Activated gamma-delta T cell treated with Interleukin-2 at 50 U/mL for 16 hours (primary cell): ENCODE measurements at places on chromosomes 5 and 9.

- no peak for DNase-seq
Observed at GRCh38 chr5:93573354-93574351, 7.4 kb downstream of the NR2F1-AS1 start.

DNA sequence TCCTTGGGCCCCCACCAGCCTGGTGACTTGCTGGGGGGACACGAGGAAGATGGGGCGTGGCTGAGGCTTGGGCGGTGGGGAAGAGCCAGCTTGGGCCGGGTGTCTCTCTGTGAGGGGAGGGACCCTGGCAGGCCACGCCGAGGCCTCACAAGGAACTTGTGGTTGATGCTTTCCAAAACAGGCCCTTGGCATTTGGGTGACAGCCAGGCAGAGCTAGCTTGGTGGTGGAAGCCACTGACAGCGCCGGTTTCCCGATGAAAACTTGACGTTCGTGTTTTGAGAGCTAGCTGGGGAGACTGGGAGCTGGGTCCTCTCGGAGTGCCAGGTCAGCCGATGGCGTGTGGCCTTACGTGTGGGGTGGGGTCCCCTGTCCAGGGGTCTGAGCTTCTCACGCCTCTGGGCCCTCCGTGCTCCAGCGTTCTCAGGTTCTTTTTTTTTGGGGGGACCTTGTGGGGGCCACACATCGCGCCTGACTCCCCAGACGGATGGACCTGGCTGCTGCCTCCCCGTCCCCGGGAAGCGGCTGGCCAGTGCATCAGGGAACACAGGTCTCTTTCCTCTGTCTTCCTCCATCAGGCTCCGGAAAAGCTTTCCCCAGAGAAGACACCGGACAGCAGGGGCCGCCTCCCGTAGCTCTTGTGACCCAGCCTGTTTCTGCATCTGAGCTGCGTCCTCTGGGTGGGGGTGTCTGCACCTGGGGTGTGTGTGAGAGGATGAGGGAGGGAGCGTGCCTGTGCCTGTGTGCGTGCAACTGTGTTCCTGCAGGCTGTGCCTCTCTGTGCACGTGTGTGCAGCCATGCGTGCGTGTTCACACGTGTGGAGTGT lies 129.3 kb upstream of the LPCAT1 start:
- DNase-seq: no peak

- DNase-seq: no peak
Observed at GRCh38 chr5:173575985-173576384, 40.5 kb downstream of the BOD1 start.

DNA sequence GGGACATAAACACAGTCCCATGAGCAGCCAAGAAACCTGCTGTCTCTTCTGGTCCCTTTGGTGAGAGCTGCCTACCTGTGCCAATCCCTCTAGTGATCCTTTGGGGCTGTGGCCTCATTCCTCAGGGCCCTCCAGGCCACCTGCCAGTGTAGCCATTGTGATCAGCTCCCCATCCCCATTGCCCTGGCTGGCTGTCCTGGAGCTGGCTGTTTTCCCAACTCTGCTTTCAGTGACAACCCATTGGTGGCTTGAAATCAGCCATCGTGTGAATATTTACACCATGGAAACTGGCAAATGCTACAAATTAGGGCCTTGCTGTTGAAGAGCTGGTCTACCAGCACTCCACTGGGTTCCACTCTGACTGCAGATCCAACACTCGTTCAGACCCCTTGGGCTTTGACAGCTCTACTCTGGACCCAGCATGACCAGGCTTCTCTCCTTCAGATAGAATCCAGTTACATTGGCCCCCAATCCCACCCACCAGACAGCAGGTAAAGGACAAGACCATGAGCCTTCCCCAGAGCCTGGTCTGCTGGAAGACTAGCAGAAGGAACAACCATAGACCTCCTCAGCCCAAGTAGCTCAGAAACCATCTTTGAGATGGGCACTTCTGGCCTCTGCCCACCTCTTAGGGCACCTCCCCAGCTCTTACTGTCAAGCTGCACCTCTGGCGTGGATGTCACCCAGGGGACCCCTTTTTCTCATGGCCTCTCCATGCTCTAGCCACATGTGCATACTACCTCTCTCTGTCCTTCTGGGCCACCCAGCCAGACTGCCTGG lies 69.2 kb upstream of the NEK6 start:
- no peak for DNase-seq

DNA sequence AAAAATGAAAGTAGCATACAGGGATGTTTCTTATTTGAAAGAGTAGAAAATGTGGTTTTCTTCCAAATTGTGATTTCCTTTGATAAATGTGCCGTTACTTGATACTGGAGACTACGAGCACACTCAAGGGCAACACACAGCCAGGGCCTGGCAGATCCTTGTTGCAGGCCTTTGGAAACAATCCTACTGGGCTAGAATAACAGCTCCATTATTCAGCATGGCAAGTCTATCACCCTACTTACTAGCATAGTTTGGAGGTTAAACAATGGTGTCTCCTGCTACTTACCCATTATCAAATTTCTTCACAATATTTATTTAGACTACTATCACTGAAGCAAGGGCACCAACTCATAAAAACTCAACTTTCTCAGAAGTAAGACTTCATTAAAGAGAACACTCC lies 140.8 kb upstream of the ZNF608 start:
- DNase-seq: no peak

- no peak for DNase-seq
Observed at GRCh38 chr5:6279607-6280006, 98.7 kb downstream of the MED10 start.

- DNase-seq: no peak
Observed at GRCh38 chr5:127423173-127423798, 94.2 kb upstream of the PRRC1 start.

DNA sequence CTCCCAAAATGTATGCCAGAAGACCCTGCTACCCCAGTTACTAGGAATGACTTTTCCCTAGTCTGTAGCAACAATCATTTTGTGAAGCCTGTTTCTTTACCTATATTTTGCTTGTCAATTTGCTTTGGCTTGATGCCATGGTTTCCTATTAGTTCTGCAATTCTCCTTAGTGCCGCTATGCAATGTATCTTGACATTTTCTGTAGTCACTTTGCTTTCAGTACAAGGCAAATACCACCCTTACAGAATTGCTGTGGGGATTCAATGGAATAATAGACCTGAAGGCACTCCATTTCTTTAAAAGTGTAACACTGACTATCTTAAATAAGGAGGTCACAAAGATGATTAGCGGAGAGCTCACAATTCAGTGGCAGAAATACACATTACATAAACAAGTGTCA lies 291.1 kb downstream of the NR2F1-AS1 start:
- DNase-seq: no peak

DNA sequence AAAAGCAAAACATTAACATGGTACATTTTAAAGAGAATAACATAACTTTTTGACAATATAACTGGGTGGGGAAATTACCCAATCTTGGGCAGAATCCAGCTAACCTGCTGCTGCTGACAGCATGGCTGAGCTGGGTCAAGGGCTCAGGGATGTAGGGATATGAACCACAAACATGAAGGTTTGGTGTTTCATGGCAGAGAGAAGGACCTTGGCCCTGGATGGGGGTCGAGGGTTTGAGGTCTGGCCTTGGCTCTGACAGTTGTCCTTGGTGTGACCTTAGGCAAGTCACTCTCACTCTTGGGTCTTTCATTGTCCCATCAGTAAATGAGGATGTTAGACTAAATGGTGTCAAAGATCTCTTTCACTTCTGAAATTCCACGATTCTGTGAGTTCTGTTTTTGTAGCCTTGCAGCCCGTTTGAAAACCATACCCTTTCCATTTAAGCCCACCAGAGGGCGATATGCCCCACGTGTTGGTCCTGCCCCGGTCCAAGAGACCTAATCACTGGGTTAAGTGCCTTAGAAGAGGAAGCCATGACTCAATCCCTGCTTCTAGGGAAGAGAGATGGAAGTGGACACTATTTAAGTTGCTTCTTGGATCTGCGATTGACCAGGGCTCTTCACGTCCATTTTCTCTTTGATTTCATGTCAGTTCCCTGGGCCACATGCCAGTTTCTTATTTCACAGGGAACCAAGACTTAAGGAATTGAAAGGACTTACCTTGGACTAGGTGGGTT lies 56.8 kb upstream of the TEX48 start:
- peak; percentile 74 for DNase-seq

- no peak for DNase-seq
Observed at GRCh38 chr9:71737455-71737854, 30.9 kb downstream of the CEMIP2 start.

GRCh38 chr5:175357995-175358394 lies 86.0 kb downstream of the DRD1 start:
- no peak for DNase-seq

DNA sequence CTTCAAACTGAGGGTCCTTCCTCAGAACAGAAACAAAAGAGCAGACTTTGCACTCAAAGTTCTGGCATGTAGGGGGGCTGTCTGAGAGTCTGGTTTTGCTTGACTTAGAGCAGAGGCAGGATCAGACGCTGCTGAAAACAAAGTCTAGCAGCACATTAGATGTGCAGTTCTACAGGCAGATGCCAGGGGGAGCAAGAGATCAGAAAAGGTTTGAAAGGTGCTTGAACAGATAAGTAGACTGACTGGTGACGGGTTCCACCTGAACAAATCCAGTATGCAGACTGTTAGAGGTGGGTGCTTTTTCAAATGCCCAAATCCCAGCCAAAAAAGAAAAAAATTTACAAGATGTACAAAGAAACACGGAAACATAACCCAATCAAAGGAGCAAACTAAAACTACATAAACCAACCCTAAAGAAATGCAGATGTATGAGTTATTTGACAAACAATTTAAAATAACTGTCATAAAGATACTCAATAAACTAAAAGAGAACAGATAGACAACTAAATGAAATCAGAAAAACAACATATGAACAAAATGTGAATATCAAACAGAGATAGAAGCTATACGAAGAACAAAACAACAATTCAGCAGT lies 194.7 kb upstream of the FREM1 start:
- peak; percentile 28 for DNase-seq
